Sigmoid colon (tissue), 7 donors: ENCODE measurements at places on chromosomes 5 and 9. TPM values are rescaled to one million over a fixed set of nuclear protein-coding genes. Genes with fewer than 3 reads are reported as not detected.

SHISAL2B gene
- not detected for total RNA-seq

TMEM171 gene
- not detected for total RNA-seq

CCL27 gene
- total RNA-seq, result not detected

FBLL1 gene
- total RNA-seq, result 0.41 TPM

INVS gene
- 28.9 TPM for total RNA-seq

ZNF879 gene
- total RNA-seq, result 3.7 TPM

PCDHB10 gene
- 5.8 TPM for total RNA-seq

AHRR gene
- not detected for total RNA-seq

HRH2 gene
- 3.8 TPM for total RNA-seq

TRPM6 gene
- total RNA-seq, result 1.8 TPM

TLX3 gene
- total RNA-seq, result not detected

ROR2 gene
- total RNA-seq, result 60.9 TPM

LRSAM1 gene
- 54.0 TPM for total RNA-seq

SNCB gene
- not detected for total RNA-seq

PCDHGB2 gene
- total RNA-seq, result 4.3 TPM

PIGO gene
- total RNA-seq, result 5.9 TPM
